ENCODE measurements at places on chromosomes 6 and 20.

GRCh38 chr6:110626442-110626841 lies 150.0 kb upstream of the SLC22A16 start:
- DNase-seq: no peak

DNA sequence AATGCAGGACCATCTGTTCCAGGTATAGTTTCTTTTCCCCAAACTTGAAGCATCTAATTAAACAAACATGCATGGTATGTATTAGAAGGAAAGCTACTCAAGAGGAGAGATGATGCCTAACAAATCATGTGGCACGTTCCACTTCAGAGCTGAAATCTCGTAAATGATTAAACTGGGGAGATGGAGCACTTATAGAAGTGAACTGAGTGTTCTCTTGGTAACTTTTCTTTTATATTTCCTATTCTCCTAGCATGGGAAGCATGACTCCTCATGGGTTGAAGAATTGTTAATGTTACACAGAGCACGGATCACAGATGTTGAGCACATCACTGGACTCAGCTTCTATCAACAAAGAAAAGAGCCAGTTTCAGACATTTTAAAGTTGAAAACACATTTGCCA lies 61.1 kb downstream of the CCN2 start:
- no peak for DNase-seq

- DNase-seq: no peak
Observed at GRCh38 chr6:118892355-118892991, 1.5 kb upstream of the ASF1A start.

DNA sequence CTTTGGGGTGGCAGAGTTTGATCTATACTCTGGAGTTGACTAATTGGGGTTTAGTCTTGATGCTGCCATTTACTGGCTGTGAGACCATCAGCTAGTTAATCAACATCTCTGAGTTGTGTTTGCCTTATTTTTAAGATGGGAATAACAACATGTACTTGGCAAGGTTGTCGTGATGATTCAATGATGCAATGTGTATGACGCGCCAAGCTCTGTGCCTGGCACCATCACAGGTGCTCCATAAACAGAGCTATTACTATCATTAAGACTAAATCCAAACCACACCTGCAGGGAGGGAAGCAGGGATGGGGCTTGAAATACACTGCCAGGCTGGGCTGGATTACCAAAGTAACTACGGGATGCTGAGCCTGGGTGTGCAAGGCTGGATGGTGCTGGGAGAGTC lies 60.1 kb upstream of the E2F3 start:
- no peak for DNase-seq

DNA sequence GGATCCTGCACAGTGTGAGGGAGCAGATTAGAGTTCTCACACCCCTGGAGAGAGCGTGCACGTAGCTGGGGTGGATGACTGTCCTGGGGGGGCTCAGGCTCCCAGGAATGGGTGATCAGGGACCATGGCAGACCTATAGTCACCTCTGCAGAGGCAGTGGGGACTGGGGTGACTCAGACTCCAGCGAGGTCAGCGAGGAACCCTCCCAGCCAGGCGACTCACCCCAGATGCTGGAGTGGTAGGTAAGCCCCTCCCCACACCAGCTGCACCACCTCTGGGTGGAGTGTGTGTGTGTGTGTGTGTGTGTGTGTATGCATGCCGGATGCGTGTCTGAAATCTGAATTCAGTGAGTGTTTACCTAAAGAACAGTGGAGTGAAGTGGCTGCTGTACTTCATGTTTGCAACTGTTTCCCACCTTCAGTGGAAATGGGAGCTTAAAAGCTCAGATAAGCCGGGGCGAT lies 17.4 kb upstream of the GTSF1L start:
- no peak for DNase-seq

DNA sequence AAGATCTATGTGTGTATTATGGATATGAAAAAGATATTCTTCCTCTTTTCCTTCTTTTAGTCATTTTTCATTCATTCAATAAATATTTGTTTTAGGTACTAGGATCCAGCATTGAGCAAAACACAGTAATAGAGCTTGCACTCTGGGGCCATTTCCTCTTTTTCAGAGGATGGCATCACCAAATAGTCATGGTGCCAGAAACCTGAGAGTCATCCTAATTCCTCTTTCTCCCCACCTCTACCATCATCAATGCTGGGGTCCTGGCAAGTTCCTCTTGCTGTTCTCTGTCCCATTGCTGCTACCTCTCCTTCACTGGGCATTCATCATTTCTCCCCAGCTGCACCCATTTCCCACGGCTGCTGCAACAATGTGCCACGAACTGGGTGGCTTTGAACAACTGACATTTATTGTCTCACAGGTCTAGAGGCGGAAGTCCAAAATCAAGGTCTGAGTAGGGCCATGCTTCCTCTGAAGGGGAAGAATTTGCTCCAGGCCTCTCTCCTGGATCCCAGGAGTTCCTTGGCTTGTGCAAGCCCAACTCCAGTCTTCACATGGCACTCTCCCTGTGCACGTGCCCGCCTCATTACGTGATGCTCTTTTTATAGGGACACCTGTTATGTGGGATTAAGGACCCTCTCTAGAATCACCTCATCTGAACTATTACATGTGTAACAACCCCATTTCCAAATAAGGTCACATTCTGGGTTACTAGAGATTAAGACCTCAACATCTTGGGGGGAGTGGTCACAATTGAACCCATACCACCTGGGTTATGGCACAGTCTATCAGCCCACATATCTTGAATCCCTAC lies 9.5 kb upstream of the IGF2R start:
- no peak for DNase-seq

- no peak for DNase-seq
Observed at GRCh38 chr6:77656999-77657764, 4.3 kb downstream of the MEI4 start.

Data from left hindlimb (tissue), 1 donor.